ENCODE measurements at places on chromosomes 6 and 20.

DNA sequence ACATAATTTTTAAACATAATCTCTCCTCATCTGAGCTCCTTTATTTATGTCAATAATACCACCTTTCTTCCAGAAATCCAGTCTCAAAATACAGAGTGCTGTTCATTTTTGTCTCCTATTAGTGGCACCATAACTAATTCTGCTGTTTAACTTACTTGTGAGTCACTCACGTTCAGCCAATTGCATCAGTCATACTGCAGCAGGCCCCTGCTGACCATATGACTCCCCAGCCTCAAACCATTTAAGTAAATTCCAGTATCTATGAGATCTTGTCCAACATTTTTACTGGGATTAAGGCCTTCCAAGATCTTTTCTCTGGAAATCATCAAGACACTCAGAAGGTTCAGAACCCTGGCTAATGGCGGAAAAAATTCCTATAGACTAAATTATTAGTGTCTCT is 982.2 kb upstream of the MAP3K7 start:
- no peak for DNase-seq

- no peak for DNase-seq
Observed at GRCh38 chr6:1560281-1561058, 49.2 kb upstream of the FOXC1 start.

DNA sequence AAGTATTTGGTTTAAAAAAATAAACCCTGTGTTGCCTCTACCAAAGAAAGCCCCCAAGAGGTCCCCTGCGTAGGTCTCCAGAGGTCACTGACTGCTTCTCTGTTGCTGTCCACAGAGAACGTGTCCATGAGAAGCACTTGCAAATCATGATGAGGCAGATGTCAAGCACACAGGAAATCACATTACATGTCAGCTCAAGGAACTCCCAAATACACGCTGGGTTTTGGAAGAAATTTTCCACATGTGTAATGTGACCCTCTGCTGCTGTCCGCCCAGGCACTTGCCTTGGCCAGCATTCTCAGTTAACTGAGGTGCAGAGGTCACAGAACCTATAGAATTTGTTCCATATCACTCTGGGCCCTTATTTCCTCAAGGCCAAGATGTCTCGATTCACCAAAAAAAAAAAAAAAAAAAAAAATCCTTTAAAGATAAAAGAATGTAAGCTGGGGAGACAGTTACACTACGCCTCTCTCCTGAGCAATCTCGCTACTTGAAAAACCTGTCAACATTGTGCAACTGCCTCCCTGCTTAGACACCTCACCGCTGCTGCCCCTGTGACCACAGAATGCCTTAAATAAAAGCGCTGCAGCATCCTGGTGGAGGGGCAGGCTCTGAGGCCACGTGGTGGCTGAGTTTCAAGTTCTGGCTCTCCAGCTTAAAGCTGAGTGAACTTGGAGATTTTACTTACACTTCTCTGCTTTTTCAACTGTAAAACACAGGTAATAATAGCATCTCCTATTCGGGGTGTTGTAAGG is 42.3 kb downstream of the SLC22A23 start:
- DNase-seq, result no peak

DNA sequence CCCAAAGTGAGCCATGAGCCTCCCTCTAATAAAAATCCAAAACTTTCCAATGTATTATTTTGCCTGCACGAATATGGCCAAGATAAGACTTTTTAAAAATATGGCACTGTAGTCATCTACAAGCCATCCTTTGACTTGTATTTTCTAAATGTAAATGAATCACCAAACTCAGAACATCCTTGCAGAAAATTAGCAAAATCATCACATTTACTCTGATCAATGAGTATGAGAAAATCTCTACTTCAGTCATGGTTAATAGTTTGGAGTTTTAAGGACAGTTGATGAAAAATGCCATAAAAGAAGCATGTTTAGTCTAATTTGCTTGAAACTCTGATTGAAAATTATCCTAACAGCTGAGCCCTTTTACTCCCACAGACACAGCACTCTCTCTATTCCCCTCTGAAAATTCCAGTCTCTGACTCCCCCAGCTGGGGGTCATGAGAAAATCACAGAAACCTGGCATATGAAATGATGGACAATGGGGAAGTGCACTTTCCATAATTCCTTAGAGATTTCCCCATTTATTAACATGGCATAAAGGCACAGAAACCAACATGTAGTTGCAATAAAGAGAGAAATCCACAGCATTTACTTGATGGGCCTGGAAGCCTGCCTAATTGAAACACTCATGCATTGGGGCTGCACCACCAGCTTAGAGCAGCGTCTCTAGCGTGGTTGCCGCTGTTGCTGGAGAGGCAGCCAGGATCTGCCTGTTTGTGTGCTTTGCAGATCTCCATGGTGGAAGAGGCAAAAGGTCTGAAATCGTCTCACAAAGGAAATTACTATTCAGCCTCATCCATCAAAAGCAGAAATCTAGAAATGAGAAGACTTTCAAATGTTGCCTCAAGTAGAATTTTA is 214.0 kb downstream of the WDR27 start:
- peak; percentile 59 for DNase-seq

GRCh38 chr6:15736297-15736696 is 73.5 kb upstream of the DTNBP1 start:
- DNase-seq, result no peak

GRCh38 chr6:149109397-149110070 is 208.0 kb upstream of the TAB2 start:
- DNase-seq, result no peak

- DNase-seq, result no peak
Observed at GRCh38 chr6:161154796-161155335, 119.0 kb downstream of the AGPAT4 start.

GRCh38 chr20:10648651-10649050 is 25.1 kb downstream of the JAG1 start:
- DNase-seq, result no peak

DNA sequence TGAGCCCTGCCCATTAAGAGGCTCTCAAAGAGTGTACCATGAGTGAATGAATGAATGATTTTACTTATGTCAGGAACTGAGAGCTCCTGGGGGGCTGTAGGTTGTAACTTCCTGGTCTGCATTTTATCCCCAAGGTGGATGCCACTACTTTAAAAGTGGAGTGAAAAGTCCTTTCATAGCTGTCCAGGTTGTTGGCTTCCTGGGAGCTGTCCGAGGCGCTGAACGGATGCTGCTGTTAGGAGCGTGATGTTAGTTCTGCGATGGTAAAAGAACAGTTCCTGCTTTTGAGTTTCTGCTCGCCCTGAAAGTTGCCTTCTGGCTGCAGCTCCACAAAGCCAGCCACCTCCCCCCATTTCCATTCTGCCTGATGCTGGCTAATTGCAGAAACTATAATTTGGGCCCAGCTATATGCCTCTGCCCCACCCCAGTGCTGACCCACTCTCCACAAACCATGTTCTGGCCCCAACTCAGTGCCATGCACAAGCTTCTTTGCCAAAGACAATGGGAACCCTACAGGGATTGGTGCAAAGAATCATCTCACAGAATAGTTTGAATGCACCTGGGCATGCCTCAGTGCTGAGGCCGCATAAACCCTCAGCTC is 330.9 kb upstream of the CDH4 start:
- DNase-seq, result peak; percentile 83

GRCh38 chr6:134245041-134245440 is 72.9 kb downstream of the SGK1 start:
- DNase-seq, result no peak

DNA sequence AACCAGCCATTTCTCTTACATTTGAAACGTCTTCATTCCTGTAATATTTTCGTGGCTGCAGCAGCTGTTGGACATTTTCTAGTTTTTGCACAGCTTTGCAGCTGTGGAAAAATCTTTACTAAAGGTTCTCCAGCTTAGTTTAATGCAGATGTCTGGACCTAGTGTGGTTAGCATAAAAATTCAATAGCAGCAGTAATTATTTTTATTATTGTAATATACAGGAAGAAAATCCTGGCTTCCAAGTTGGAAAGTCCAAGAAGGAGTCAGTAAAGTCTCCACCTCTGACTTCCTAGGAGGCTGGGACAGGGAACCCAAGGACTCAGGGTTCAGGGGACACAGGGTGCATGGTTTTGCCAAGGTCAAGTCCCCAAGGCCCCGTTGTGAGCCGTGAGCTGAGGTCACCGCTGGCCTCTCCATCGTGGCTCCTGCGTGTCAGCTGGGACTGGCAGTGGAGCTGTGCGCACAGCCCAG is 230.6 kb downstream of the FNDC1 start:
- DNase-seq, result peak; percentile 19

DNA sequence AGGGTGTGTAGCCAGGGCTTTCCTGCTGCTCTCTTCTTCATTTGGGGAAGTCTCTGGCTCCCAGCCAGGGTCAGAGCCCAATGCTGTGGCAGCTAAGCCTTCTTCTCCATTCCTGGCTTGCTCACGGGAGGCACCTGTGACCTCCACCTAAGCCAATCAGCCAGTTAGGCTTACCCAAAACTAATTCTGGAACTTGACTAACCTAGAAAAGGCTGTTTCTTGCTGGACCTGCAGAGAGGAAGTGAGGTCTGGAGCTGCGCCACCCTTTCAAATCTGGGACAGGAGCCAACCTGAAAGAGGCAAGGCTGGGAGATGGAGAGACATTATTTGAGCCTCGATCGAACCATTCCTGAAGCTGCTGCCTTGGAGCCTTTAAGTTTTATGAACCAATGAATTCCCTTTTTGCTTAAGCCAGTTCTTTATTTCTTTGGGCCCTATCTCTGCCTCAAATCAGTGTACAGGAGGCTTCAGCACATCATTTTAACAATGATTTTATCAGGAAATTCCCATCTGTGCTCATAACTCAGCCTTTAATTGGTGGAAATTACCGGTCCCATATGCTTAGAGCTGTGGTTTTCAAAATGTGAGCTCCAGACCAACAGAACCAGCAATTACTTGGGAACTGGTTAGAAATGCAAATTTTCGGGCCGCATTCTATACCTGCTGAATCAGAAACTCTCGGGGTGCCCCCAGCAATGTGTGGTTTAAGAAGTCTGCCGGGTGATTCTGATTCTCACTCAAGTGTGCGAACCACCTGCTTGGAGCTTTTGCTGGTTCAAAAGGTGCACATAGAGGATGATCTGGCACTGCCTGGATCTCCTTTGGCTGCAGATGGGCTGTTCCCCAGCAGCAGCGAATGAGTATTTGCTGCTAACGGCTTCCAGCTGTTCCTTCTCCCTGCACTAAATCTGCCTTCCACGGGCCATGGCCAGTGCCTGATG is 97.4 kb upstream of the RNF24 start:
- DNase-seq, result no peak

DNA sequence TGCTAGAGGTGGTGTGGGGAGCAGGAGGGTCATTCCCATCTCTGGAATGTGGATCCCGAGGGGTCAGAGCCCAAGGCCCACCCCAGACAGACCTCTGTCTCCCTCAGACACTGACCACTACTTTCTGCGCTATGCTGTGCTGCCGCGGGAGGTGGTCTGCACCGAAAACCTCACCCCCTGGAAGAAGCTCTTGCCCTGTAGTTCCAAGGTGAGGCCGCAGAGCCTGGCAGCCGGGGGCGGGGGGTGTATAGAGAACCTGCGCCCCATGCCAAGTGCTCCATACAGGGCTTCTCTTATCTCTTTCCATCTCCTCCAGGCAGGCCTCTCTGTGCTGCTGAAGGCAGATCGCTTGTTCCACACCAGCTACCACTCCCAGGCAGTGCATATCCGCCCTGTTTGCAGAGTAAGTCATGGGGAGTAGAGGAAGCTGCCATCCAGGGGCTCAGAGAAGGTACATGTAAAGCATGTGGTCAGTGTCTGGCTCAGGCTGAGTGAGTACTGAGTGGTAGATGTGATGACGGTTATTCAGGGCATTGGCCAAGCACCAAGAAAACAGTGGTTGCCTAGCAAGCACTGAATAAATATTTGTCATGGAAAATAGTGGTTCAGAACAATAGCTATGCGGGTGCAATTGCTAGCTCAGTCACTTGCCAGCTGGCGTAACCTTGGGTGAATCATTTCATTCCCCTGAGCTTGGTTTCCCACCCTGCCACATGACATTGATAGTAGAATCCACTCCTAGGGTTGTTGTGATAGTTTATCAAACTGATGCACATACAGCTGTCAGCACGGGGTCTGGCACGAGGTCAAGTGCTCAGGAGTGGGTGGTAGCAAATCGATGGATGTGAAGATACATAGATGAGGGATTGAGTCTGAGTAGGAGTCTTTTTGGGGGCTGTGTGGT is 3.5 kb downstream of the PIGT start:
- DNase-seq, result no peak

- peak; percentile 58 for DNase-seq
Observed at GRCh38 chr6:56524891-56525703, 117.6 kb downstream of the DST start.

- no peak for DNase-seq
Observed at GRCh38 chr20:50610212-50610718, 81.1 kb downstream of the RIPOR3 start.

- DNase-seq, result no peak
Observed at GRCh38 chr20:2476742-2477615, 6.4 kb upstream of the SNRPB start.

DNA sequence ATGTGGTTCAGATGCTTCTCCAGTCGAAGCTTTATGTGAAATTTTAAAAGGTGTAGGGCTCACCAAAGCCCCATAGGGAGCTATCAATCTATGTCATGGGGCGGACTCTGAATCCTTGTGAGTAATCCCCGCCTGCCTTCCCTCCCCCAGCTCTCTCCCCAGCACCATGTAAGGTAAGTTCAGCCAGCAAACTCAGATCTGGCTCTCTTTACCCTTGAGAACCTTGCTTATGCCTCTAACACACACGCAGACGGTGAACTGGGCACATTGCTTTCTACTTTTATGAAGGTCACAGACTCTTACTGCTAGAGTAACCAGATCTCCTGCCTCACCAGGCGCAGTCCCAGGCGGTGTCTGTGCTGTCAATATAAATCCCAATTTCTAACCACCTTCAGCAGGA is 82.6 kb upstream of the CNKSR3 start:
- no peak for DNase-seq

- DNase-seq, result no peak
Observed at GRCh38 chr20:25177890-25178321, 17.6 kb upstream of the ENTPD6 start.

GRCh38 chr6:108699290-108700041 is 138.7 kb downstream of the FOXO3 start:
- peak; percentile 63 for DNase-seq

DNA sequence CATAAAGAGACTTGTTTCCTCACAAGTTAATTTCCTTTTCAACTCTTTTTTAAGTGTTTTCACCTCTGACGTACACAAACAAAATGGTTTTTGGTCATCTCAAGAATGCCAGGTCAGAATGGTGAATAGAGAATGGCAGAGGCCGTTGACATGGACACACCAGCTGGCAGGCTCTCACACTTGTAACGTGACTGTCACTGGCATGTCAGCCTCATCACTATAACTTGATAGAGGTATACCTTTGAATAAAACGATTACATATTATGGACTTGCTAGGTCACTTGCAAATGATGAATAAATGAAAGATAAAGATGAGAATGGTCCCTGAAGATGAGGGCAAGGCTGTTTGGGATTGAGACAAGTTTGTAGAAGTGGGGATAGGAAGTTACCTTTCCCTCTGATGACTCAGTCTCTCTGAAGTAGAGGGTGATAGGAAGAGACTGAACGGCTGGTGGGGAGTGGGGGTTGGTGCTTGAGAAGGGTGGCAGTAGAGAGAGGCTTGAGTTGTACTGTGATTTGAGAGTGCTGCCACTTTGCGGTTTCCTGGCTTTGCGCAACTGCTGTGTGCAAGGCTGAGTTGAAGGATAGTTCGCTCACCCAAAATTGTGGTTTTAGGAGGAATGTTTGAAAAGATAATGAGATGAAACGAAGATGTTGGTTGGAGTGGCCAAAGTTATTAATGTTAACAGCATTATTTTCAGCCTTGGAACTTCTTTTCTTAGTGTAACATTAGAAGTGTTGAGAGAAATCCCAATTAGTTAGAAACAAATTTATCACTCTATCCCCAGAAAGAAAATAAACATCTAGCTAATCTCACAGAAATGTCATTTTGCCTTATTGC is 30.3 kb downstream of the TBPL1 start:
- no peak for DNase-seq

- no peak for DNase-seq
Observed at GRCh38 chr6:16474772-16475493, 236.5 kb downstream of the GMPR start.
